Left ventricle myocardium inferior (tissue), 1 donor: ENCODE measurements at places on chromosomes 2 and 18. TPM values are rescaled to one million over a fixed set of nuclear protein-coding genes. Genes with fewer than 3 reads are reported as not detected.

The CHRNG gene
- not detected for total RNA-seq

- no peak overlapping the region for H3K4me3 ChIP-seq
- H3K36me3 ChIP-seq = no peaks in the 10 kb centered on the region
- H3K27ac ChIP-seq = no peak overlapping the region
- H3K27me3 ChIP-seq = peaks cover 5% of the 10 kb centered on the region
- no peaks in the 10 kb centered on the region for H3K4me1 ChIP-seq
Measured at GRCh38 chr2:209986415-209986814, 16.0 kb upstream of the RPE start.

GRCh38 chr2:9654452-9655100 is 23.8 kb upstream of the YWHAQ start:
- no peaks in the 10 kb centered on the region for H3K4me1 ChIP-seq
- H3K27ac ChIP-seq = no peak overlapping the region
- no peaks in the 10 kb centered on the region for H3K27me3 ChIP-seq
- H3K4me3 ChIP-seq = no peak overlapping the region
- DNase-seq = no peak

GRCh38 chr2:237432484-237433092 is 18.6 kb upstream of the COL6A3 start:
- no peaks in the 10 kb centered on the region for H3K36me3 ChIP-seq
- no peak overlapping the region for H3K4me3 ChIP-seq
- DNase-seq = no peak
- peaks cover 39% of the 10 kb centered on the region for H3K27me3 ChIP-seq
- H3K4me1 ChIP-seq = peaks cover 33% of the 10 kb centered on the region

- H3K27ac ChIP-seq = no peak overlapping the region
- H3K4me1 ChIP-seq = no peaks in the 10 kb centered on the region
Measured at GRCh38 chr18:39951142-39951720, 2003.8 kb upstream of the PIK3C3 start.

GRCh38 chr2:146806364-146807005 is 1038.3 kb upstream of the ACVR2A start:
- no peaks in the 10 kb centered on the region for H3K27me3 ChIP-seq
- H3K4me1 ChIP-seq = no peaks in the 10 kb centered on the region
- H3K27ac ChIP-seq = no peak overlapping the region
- no peak overlapping the region for H3K4me3 ChIP-seq
- no peak for DNase-seq
- no peaks in the 10 kb centered on the region for H3K36me3 ChIP-seq

The CROCC2 gene
- total RNA-seq = not detected

DNA sequence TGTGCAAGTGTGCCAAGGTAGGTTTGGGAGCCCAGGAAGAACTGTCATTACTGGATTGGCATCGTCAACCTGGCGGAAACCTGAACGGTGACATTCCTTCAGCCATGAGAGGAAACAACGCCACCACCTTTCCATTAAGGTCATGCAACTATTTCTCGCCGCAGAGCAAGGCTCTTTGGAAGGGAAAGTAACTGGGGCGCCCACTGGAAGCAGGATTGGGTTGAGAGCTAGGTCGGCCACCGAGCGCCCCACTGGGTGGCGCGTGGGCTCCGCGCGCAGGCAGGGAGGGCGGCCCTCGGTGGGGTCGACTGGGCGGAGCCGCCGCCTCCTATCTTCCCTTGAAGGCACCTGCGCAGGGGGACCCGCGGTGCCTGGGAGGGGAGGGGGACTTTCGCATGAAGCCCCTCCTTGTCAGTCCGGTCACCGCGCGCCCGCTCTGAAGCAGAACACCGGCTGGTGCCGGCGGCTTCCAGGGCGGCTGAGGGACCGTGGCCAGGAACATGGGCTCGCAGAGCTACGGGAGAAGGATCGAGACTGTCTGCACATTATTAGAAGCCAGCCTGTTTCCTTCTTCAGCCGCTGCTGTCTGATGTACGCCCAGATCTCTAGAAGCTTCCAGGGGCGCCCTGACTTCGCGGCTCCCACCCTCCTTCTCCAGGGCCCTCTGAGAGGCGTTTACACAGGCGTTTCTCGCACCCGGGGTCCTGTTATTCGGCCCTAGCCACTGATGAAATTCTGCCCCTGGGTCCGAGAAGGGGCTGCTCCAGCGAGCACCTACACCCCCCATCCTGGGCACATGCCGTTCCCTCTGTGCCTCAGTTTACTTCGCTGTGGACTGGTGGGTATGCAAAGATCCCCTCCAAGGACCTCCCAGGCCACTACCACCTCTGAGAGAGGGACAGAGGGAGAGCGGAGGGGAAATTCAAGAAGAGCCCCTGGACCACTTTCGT is 27.3 kb upstream of the MAL start:
- peak overlapping the region; percentile 51 for H3K4me3 ChIP-seq
- H3K36me3 ChIP-seq = no peaks in the 10 kb centered on the region
- H3K27me3 ChIP-seq = peaks cover 78% of the 10 kb centered on the region
- H3K27ac ChIP-seq = no peak overlapping the region
- DNase-seq = no peak
- peaks cover 8% of the 10 kb centered on the region for H3K4me1 ChIP-seq

- DNase-seq = no peak
- H3K4me3 ChIP-seq = no peak overlapping the region
- H3K27ac ChIP-seq = peak overlapping the region; percentile 68
- H3K36me3 ChIP-seq = peaks cover 97% of the 10 kb centered on the region
- no peaks in the 10 kb centered on the region for H3K27me3 ChIP-seq
- peaks cover 86% of the 10 kb centered on the region for H3K4me1 ChIP-seq
Measured at GRCh38 chr2:54624591-54625071, 98.8 kb upstream of the EML6 start.

The TRABD2A gene
- 0.49 TPM for total RNA-seq

DNA sequence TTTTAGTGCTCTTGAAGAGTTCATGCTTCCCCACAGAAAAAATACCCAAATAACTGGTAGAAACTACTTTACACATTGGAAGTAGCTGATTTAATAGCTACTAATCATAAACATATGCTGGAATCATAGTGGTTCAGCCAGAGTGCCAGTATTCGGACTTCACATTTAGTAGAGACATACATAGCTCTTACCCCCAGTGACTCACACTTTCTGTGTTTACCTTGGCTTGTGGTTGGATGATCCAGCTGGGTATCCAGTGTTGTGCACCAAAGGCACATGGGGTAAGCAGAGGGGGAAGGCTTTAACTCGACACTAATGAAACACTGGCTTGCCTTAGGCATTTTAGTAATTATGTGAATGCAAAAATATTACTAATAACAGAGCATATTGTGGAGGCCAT is 18.1 kb downstream of the ARHGAP28 start:
- H3K27ac ChIP-seq = peak overlapping the region; percentile 43
- H3K4me1 ChIP-seq = peaks cover 12% of the 10 kb centered on the region
- H3K27me3 ChIP-seq = no peaks in the 10 kb centered on the region
- no peak overlapping the region for H3K4me3 ChIP-seq
- H3K36me3 ChIP-seq = no peaks in the 10 kb centered on the region
- no peak for DNase-seq

The C2orf78 gene
- not detected for total RNA-seq

- H3K4me1 ChIP-seq = peaks cover 58% of the 10 kb centered on the region
- H3K4me3 ChIP-seq = no peak overlapping the region
- H3K27me3 ChIP-seq = no peaks in the 10 kb centered on the region
- DNase-seq = no peak
- H3K36me3 ChIP-seq = no peaks in the 10 kb centered on the region
- no peak overlapping the region for H3K27ac ChIP-seq
Measured at GRCh38 chr2:45843136-45843535, 191.7 kb downstream of the PRKCE start.

The KCNG2 gene
- not detected for total RNA-seq

- H3K4me3 ChIP-seq = no peak overlapping the region
- peaks cover 9% of the 10 kb centered on the region for H3K4me1 ChIP-seq
- DNase-seq = no peak
- H3K27me3 ChIP-seq = no peaks in the 10 kb centered on the region
Measured at GRCh38 chr2:144707736-144708326, 187.9 kb upstream of the ZEB2 start.

DNA sequence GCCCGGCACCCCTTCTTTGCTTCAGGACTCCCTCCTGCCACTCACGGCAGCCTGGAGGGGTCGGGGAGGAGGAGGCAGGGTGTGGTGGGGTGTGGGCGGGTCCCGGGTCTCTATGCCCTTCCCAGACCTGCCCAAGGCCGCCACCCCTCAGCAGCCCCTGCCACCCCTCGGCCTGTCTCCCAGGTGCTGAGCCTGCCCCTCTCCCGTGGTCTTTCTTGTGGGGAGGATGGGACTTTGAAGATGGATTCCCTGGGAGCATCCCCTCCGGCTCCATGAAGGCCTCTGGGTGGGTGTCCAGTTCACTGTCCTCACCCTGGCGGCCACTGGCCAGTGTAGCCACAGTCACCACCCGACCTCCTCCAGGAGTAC is 23.2 kb downstream of the KCNIP3 start:
- peaks cover 30% of the 10 kb centered on the region for H3K27me3 ChIP-seq
- H3K27ac ChIP-seq = no peak overlapping the region
- no peak overlapping the region for H3K4me3 ChIP-seq
- H3K36me3 ChIP-seq = no peaks in the 10 kb centered on the region
- DNase-seq = no peak

- peaks cover 4% of the 10 kb centered on the region for H3K27me3 ChIP-seq
- no peaks in the 10 kb centered on the region for H3K36me3 ChIP-seq
- no peak overlapping the region for H3K27ac ChIP-seq
- peaks cover 9% of the 10 kb centered on the region for H3K4me1 ChIP-seq
- no peak overlapping the region for H3K4me3 ChIP-seq
Measured at GRCh38 chr2:236916651-236917050, 169.0 kb upstream of the COPS8 start.

- no peak for DNase-seq
- H3K4me3 ChIP-seq = peak overlapping the region; percentile 43
- no peaks in the 10 kb centered on the region for H3K36me3 ChIP-seq
- H3K27me3 ChIP-seq = peaks cover 100% of the 10 kb centered on the region
Measured at GRCh38 chr18:78972385-78972918, 7.2 kb upstream of the SALL3 start.

DNA sequence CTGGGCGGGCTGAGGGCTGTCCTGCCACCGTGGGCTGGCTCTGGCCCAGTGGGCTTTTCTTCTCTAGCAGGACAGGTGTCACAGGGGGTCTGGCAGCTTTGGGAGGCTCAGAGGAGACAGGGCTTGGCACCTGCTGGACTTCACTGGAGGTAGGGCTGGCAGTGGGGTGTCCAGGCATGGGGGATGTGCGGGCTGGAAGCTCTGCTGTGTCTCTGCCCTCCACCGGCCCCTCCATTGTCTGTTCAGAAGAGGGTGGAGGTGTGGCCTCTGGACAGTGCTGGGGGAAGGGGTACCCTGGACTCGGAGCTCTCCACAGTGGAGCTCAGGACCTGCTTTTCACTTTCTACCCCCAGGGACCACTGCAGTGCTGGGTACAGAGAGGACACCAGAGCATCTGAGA is 9.2 kb downstream of the PTPRN start:
- no peak overlapping the region for H3K27ac ChIP-seq
- no peaks in the 10 kb centered on the region for H3K36me3 ChIP-seq
- H3K4me3 ChIP-seq = no peak overlapping the region
- H3K27me3 ChIP-seq = peaks cover 64% of the 10 kb centered on the region
- no peak for DNase-seq
- peaks cover 9% of the 10 kb centered on the region for H3K4me1 ChIP-seq

DNA sequence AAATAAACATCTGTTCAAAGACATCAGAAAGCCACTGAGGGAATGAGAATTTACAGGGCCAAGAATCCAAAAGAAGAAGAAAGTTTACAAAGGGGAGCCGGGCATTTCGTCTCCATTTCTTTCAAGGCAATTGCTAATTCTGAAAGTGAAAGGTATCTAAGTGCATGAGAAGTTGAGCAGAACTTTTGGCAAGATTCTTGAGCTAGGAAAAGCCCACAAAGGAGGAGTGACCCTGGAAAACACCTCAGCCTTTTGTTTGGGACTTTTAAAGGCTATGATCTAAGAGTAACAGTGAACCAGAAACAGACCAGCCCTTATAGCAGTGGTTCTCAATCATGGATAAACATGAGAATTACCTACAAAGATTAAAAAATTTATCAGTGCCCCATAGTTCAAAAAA is 87.4 kb downstream of the MDH1 start:
- DNase-seq = no peak
- no peaks in the 10 kb centered on the region for H3K36me3 ChIP-seq
- H3K4me1 ChIP-seq = peaks cover 13% of the 10 kb centered on the region
- no peak overlapping the region for H3K4me3 ChIP-seq
- H3K27me3 ChIP-seq = no peaks in the 10 kb centered on the region
- peak overlapping the region; percentile 20 for H3K27ac ChIP-seq
